NCI-H1092 (cell line): ENCODE measurements at places on chromosomes 13 and 19.

DNA sequence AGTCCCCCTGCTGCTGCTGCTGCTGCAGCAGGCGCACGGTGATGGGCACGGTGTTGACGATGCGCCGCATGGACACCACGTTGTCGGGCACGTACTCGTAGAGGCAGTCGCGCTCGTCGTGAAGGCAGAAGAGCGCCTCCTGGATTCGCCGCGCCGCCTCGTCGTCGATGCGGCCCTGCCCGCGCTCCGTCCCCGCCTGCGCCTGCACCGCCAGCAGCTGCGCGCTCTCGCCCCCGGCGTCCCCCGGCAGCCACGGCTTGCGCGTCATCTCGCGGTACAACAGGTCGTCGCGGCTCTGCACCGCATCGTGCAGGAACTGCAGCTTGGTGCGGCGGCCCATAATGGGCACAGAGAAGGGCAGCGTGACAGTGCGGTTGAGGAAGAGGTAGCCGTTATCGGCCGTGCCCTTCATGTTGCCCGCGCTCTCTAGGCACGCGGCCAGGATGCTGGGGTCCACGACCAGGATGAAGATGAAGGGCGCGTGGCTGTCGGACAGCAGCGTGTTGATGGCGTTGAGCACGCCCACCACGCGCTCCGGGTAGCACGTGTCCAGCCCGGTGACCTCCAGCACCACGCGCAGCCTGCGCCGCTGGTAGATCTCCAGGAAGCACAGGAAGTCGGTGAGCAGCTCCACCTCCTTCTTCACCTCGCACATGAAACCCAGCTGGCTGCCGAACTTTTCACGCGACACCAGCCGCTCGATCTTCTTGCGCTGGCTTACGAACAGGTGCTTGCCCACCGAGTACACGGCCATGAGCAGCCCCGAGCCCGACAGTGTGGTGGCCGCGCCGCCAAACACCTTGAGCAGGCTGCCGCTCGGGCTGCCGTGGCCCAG lies 8.1 kb downstream of the NKPD1 start:
- DNase-seq: no peak

GRCh38 chr19:49188626-49189200 lies 31.1 kb downstream of the TRPM4 start:
- DNase-seq: no peak

DNA sequence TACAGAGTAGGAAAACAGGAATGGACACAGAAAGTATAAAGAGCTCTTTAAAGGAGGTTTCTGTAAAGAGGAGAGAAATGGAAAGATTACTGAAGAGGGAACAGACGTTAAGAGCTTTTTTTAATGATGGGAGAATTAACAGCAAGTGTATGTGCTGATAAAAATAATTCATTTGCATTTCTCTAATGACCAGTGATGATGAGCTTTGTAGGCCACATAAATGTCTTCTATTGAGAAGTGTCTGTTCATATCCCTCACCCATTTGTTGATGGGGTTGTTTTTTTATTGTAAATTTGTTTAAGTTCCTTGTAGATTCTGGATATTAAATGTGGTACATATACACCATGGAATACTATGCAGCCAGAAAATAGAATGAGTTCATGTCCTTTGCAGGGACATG lies 40.0 kb downstream of the MYO16 start:
- no peak for DNase-seq

DNA sequence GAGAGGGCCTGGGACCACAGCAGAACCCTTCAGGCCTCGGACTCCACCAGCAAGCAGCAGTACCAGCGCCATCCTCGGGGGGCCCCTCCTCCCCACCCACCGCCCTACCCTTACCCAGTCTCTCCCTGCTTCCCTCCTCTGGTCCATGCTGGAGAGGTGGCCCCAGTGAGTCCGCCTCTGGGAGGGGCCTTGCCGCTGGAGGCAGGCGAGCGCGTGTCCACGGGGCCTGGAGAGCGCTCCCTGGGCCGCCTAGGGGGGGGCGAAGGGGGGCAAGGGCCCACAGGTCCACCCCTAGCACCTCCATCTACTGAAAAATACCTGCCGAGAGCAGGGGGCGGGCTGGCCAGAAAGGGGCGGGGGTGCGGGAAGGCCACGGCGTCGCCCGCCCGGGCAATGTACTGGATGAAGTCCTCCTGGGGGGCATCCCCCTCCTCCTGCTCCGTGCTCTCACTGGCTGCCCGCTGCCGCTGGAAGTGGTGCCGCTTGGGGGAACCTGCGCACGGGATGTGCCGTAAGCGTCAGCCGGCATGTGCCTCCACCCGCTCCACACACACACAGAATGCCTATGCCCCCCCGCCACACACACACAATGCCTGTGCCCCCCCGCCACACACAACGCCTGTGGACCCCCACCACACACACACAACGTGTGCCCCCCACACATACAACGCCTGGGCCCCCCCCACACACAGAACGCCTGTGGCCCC lies 6.9 kb downstream of the CBARP start:
- no peak for DNase-seq

DNA sequence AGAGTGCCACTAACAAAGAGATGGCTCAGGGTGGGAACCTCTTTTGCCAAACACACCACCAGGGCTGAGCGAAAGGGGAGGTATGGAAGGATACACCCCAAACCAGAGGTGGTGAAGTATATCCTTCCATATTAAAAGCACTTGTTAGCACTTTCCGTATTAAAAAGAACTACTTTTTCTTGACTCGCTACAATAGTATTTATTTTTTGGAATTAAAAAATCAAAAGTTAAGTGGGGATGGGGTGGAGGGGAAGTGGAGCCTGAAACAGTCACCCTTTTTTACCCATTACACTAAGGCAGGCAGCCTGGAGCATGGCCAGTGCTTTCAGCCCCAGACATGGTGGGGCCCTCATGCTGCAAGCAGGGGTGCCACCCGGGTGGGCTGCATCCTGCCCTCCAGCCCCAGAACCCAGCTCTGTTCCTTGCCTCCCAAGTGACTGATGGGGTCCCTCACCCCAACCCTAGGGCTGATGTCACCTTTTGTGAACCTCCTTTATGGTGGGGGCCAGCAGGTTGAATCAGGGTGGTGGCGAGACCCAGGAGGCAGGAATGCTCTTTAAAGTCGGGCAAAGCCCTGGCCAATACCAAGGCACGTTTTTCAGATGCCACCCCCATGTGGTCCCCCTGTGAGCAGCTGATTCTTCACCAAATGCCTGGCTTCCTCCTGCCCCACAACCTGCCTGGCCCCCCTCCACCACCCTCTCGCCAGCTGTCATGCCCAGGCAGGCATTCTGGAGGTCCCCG lies 31.0 kb downstream of the LYL1 start:
- no peak for DNase-seq

- DNase-seq: no peak
Observed at GRCh38 chr13:20399515-20399914, 126.1 kb downstream of the CRYL1 start.

GRCh38 chr19:47778049-47778953 lies at the start of gene SELENOW:
SELENOW (plus strand) TSS chr19:47778703; CDS start chr19:47778786, 83 bp downstream.
- peak; percentile 54 for DNase-seq

DNA sequence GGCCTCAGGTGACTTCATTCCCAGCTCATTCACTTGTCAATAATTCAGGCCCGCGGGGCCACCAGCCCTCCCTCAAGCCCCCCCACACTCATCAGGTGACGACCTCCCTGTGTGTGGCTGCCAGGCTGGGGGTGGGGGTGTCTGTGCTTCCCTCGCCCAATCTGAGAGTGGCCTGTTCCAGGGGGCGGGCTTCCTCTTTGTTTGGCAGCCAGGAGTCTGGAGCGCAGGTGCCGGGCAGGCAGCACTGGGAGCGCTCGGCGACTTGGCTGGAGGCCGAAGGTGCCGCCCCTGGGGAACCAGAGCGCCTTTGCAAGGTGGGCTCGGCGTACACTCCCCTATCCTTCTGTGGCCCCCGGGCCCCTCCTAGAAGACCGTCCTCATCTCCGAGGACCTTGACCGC lies 5.4 kb upstream of the ZNF98 start:
- no peak for DNase-seq

GRCh38 chr19:38889803-38890202 lies 9.6 kb downstream of the SIRT2 start:
- DNase-seq: no peak

DNA sequence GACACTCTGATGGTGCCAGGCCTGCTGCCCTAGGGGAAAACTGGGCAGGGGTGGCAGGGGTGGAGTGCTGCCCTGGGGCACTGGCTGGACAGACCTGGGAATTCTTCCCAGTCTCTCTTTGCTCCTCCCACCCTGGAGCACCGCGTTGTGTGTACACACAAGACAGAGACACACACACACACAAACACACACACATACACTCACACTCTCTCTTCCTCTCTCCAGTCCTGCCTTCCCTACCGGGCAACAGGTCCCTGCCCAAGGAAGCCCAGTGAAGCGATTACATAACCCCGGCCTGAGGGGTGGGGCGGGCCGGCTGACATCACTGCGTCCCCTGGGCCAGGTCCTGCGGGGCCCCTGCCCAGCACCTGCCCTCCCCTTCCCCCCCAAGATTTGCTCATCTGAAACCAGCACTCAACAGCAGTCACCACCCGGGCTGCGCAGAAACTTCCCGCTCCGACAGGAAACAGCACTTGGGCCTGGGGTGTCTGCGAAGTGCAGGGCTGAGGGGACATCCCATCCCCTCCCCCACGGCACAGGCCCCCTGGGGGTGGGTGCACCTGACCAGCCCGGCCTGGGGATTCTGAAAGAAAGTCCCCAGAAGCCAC lies 1.2 kb downstream of the MKNK2 start:
- no peak for DNase-seq

- DNase-seq: no peak
Observed at GRCh38 chr13:93843082-93843481, 616.5 kb downstream of the GPC6 start.

DNA sequence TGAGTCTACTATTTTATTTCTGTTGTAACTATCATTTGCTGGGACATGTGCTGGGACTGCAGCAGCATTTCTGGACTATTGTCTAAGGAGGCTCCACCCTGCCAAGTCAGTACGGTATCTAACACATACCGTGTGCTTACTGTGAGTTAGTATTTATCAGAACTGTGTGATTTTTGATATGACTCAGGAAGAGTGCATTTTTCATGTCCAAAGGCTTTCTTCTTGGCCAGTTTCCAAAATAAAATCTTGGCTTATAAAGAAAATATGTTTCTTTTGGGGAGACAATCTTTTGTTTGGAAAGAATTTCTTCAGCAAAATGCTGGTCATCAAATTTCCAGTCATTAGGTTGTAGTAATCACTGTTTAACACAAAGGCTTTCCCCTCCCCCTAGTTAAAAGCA lies 11.6 kb downstream of the PARP4 start:
- no peak for DNase-seq

DNA sequence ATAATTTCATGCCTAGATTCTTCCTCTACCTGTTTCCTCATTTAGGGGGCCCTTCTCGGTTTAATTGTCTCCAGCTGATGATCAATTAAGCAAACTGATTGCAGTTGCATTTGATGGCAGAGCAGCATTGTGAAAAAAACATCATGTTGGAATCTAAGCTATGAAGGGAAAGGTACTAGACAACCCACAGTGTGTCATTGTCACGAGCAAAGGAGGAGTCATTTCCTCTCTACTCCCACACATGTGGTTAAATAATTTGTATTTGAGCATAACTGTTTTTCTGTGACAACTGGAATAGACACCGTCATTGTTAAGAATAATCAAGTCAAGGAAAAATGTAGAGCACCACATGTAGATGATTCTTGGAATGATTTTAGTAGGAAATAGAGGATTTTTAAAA lies 240.3 kb downstream of the DCT start:
- no peak for DNase-seq

DNA sequence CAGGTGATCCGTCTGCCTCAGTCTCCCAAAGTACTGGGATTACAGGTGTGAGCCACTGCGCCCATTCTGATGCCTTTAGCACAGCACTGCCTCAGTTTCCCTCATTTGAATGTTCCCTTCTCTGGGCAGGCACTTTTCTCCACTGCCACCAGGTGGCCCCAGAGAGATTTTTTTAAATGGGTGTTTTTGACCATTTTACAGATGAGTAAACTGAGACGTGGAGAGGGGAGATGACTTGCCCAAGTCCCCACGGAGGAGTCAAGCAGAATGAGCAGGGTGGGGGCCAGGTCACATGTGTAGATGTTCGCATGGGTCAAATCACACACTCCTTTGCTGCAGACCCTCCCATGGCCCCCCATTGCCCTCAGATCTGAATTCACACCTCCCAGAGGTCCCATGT lies 3.2 kb upstream of the PDE4C start:
- no peak for DNase-seq

DNA sequence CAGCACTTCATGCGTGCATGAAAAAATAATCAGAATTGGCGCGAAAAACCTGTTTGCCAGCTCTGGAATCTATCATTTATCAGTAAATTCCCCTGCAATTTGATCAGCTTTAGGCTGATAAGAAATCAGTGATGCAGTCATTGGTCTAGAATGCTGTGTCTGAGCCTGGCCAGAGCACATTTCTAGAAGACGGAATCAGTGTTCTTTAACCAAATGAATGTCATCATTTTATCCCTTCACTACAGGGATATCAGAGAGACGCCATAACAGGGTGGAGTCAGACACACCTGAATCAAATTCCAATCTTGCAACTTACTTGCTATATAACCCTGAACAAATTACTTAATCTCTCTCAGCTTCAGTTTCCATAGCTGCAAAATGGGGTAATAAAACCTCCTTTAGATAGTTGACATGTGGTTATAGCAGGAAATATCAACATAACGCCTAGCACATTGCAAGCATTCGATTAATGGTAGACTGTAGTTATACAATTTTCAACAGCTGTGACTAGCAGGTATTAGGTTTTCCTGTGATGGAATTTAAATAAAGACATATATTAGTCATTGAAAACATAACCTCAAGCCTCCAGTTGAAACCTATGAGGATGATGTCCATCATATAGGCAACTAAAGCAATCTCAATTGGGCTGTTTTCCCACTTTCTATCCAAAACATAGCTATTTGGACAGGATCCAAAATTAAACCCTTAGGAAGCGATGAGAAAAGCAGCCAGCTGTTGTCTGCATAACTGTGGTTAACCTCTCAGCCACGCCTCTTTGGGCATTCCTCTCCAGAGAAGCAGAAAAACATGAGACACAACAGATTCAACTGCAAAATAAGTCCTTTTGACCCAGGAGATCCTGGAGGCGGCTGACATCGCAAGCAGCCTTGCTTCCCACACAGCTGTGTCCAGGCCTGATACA lies 51.6 kb upstream of the UBL3 start:
- no peak for DNase-seq

DNA sequence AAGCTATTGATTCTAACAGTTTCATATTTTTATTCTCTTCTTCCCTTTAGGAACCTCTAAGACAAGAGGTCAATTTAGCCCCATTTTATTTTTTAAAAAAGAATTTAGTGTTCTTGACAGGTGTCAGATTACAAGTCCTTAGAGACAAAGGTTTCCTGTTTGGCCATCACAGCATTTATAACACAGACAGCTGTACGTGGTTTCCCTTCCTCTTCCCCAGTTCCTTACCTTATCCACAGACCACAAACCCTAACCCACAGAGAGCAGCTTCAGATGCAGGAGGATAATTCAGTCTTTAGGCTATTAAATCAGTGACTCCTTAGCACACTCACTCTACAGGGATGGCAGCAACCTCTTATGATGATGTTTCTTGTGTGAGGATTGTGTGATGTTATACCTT lies 1210.1 kb downstream of the DIAPH3 start:
- DNase-seq: no peak

- DNase-seq: no peak
Observed at GRCh38 chr13:48983331-48983730, 7.6 kb downstream of the FNDC3A start.
